ENCODE measurements at places on chromosomes 2 and 18.

DNA sequence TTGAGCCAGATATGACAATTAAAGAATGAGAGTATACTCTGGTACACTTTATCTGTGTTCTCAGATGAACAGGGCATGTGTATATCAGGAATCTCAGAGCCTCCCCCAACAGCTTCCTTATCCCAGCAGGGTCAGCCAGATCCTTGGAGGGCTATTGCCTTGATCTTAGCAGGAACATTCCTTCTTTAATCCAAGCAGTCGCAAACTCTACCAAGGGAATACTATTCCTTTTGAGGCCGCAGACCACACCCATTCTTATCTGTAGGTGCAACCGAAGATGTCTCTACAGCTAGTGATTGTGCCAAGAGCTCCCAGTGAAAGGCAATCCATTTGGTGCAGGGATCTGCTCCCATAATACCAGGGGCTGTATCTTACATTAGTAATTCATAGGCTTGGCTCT is 118.3 kb upstream of the DOK6 start:
- DNase-seq: no peak

- DNase-seq: no peak
Measured at GRCh38 chr2:8515864-8516533, 165.9 kb upstream of the ID2 start.

GRCh38 chr2:65991381-65992197 is 443.3 kb upstream of the MEIS1 start:
- DNase-seq: no peak

DNA sequence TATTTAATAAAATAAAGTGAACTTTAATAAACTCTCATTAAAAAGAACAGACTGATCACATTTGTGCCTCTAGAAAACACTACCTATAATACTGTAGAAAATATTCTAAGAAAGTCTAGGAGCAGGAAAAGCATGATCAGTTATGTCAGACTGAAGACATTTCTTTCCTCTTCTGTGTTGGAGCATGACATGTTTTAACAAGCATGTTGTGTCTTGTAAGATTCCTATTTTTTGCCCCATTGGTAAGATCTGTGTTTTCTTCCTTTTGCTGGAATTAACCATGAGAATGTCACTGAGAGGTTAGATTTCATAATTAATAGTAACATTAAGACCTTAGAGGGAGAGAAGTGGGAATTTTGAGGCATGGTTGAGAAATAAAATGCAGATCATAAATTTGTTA is 27.7 kb downstream of the LAMA3 start:
- DNase-seq: no peak

DNA sequence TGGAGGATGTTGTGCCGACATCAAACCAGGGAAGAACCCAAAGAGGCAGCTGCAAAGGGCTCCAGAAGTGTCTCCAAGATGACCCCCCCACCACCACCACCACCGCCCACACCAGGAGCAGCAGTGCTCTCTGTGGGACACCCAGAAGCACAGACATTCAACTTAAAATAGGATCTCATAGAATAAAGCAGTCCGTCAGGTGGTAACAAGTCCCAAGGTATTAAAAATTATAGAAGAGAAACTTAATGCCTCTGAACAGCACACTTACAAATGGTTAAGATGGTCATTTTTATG is 155.5 kb upstream of the ID2 start:
- no peak for DNase-seq

- no peak for DNase-seq
Measured at GRCh38 chr18:21112543-21113105, 1.0 kb upstream of the ROCK1 start.

DNA sequence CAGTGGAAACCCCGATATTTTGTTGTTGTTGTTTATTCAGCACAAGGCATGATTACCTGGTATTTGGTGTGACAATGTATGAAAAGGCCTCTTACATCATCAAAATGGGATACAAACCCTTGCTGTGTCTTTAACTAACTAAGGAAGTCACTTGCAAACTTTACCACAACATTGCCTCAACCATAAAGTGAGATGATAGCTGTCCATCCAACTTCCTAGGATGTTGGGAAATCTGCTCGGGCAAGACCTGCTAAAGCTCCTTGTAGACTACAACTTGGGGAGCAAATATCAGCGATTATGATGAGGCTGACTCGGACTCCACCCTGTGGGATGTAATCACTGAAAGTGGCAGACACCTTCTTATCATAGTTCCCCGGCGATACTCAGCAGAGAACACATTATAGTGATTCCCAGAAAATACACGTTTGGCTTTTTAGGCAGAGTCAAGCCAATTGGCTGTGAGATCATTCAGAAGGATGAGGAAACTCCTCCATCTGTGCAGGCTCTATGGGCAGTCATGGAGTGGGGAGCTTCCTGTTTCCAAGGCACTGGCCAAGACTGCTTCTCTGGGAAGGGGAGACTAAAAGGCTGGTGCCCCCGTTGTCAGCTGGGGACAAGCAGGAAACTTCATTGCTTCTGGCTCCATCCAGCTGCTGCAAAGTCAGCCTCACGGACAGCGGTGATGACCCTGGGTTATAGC is 289.0 kb downstream of the RNF144A start:
- DNase-seq: no peak

DNA sequence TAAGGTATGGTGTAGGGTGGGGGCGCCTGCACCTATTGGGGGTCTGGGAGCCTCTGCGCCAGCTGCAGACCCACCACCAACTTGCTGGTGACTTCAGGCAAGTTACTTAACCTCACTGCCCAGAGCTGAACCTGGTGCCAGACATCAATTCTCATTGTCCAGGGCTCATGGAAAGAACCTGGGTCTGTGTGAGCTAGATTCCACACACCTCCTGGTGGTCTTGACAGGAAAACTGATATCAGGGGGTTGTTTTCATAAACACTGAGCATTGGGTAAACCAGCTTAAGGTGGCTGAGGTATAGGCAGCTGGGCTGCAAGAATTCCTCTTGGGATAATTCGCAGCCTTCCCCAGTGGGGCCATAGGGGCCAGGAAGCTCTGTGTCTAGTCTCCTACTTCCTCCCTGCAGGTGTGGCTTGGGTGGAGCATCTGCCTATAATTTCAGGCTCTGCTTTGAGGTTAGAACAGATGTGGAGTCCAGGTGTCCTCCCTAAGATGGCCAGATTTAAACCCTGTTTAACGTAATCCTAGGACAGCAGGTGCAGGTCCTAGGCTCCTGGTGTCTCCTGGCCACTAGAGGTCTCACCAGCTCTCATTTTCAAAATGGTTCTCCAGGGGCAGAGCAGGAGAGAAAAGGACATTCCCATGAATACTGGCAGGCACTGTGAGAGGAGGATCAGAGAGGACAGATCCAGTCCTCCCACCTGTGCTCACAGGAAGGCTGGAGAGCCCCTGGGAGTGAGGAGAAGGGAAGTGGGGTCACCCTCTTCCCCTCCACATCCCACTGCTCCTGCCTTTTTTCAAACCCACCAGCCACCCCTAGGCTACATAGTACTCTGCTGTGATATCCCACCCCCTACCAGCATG is 100.4 kb upstream of the SMAD2 start:
- no peak for DNase-seq

DNA sequence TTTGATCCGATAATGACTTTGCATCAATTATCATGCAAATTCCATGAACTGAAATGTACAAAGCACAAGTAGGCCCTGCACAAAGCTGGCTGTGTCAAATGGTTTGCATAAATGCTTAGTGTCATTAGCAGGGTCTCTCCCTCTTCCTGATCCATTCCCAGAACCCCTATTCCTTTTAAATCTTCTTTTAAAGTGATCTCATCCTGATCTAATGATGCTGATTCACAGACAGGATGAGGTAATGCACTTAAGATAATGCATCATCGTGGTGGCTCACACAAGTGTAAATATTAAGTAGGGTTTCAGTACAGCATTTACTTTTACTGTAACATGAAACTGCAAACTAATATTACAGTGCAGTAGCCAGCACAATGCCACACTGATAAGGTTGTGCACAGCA is 304.8 kb upstream of the SOX11 start:
- DNase-seq: no peak

DNA sequence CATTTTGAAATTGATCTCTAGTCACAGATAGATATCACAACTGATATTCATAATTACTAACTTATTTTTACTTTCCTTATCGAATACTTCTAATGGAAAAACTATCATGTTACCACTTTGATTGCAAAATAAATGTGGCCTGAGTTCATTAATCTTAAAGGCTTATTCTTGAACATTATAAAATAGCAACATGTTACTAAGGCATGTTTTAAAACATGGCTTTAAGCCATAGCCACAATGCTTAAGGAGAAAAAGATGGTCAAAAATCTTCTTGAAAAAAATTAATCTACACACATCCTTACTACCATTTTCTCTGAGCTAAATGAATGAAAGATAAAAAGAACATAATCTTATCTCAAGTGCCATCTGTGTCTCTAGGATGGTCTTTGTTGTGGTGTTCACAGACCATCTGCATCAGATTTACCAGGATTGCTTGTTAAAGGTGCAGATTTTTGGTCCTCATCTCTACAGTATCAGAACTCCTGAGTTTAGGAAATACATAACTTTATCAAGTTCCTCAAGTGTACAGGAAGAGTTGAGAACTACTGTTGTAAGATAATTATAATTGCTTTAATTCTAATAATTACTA is 15.3 kb downstream of the MTX2 start:
- no peak for DNase-seq

DNA sequence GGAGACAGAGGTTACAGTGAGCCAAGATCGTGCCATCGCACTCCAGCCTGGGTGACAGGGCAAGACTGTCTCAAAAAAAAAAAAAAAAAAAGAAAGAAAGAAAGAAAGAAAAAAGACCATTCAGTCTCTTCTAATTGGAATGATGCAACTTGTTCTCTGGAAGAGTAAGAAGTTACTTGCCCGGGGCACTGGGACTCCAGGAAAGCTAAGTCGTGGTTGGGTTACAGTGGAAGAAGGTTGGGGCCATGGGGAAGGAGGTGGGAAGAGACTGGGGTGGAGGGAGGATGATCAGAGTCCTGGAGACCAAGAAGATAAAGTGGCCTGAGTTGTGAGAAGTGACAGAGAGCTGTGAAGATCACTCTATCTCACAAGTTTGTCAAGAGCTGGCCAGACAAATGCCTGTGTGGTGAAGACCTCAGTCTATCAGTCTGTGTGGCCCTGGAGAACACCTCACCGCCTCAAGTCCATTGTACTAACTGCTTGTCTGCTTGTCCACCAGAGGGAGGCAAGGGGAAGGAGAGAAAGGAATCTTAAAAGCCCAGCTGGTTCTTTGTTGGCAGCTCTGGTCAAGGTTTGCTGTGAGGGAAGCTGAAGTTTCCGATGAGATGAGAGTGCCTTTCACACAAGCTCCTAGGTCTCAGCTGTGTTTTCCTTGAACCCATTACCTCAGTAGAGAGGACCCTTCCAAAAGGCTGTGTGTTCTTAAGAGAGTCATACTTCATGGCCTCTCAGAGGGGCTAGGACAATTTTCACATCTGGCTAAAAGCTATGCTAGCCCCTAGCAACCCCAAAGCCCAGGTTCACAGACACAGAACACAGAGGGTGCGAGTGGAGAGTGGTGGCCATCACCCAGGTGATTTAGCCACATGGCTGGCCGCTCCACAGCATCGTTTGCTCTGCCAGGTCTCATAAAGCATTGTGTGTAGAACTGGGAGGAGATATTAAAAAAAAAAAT is 72.0 kb upstream of the TMEM178A start:
- DNase-seq: peak; percentile 74

Data from fibroblast of the conjunctiva (primary cell).